ENCODE measurements at places on chromosomes 13 and 19.
A peak's percentile ranks its signal among the peaks of the same experiment; 100 is the strongest.

DNA sequence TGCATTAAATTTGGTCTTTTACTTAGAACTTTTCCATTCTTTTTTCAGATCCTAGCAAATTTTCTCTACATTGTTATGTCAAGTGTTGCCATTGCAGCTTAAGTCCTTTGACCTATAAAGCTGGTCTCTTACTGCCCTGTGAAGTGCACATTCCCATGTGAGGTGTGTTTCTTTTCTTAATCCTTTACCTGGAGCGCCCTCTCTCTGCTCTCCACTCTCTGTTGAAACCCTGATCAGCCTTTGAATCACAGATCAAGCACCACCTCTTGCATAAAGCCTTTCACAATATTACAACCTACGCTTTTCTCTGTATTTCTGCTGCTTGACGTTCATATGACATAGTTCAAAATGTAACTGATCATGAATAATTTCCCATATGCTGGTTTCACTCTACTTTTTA is 84.8 kb downstream of the PCDH17 start:
- no peak for DNase-seq

DNA sequence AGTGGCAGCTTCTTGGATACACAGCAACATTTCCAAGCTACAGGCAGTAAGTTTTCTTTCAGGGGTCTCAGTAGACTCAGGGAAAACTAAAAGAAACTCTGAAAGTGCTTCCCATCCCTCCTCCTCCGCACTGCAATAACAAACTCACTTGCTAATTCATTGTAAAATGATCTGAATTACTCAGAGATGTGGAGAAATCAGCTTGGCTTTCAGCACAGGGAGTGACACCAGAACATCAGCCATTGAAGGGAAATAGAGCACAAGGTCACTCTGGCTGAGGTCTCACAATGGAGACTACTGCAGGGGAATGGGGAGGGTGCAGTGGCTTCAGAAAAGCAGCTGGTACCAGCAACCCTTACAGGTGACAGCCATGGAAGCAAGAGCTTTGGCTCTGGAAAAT is 137.3 kb upstream of the SERP2 start:
- DNase-seq, result no peak

DNA sequence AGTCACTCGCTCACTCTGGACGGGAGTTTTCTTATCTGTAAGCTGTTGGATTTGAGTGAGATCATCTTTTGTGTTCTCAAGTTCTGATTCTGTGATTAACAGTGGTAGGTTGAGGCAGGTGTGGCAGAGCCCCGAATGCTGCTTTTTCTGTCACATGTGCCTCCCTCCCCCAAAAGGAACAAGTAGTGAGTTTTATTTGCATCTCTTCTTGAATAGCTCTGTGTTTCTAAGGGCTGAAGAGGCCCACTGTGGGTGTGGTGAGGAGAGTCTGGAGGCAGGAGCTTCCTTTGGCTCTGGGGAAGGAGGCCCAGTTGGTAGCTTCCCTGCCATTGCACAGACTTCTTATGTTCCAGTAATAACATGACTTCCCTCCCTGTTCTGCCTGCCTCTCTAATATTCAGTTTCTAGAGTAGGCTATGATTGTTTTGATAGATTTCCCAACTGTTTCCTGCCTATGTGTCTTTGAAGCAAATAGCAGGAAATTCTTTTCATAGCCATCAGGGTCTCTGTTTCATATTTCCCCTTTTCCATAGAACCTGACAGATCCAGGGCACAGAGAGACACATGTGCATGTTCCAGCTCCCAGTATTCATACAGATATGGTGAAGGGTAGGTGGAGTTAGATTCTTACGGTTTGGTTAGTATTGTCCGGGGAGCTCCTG is 23.9 kb upstream of the CXCL17 start:
- no peak for DNase-seq

GRCh38 chr13:111611651-111612050 is 291.2 kb downstream of the TEX29 start:
- no peak for DNase-seq

DNA sequence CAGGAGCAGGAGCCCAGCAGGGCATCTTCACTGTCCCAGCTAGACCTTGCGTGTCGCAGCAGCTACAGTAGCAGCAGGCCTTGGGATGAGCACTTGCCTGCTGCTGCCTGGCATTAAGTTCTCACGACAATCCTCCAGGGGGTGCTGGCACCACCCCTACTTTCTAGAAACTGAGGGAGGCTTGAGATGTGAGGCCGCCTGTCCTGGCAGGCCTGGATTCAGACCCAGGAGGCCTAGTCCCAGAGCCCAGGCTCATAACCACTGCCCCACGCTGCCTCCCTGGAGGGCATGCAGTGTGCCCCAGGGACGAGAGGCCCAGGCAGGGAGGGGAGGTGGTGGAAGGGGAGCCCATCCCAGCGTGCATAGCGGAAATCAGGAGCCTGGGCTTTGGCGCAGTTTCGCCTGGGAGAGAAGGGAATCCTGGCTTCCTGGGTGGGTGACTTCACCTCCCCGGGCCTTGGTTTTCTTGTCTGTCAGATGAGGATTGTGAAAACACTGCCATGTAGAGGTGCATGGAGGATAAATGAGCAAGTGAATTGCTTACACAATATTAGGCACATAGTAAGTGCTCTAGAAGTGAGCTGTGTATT is 26.1 kb downstream of the PPP5C start:
- no peak for DNase-seq

DNA sequence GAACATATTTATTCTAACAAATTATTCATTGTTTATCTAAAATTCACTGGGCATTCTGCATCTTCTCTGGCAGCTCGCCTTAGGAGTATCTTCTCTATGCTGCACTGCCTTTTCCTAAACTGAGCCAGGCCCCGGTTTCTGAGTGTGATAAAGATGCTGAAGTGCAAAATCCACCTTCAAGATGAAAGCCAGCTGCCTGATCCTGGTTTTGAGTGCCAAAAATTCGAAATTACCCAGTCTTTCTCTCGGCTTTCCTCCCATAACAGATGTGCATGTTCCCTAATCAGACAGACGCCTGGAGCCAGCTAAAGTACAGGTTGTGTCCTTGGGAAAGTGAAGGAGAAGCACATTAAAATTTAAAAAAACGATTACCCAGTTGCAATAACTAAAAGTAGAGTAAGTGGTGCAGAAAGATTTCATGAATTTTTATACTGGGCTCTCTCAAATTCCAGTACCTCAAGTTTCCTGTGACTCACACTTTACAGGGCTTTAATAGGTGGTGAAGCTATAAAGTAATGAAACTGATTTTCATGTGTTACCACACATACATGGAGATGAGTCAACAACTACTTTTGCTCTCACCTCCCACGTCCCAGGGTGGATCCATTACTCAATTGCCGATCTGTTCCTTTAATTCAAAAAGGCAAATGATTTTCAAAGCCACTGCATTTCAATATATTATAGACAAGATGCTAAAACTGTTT is 65.0 kb upstream of the GTF2F2 start:
- DNase-seq, result no peak

GRCh38 chr13:71797517-71797916 is 69.5 kb downstream of the DACH1 start:
- DNase-seq, result no peak

DNA sequence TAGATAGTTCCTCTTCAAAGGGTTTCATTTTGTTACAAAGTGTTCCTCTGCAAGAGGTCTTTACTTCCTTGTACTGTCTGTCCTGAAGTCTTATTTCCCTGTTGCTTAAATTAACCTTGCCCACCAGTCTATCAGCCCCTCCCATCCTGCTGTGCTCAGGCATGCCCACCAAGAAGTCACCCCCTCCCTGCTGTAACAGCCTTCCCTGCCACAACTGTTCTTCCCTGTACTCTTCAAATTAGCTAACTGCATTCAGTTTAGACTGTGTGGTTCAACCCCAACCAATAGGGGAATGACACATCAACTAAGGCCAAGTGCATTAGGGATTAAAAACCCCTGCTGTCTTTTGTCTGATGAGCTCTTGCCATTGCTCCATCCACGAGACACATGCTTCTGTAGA is 34.4 kb upstream of the ZNF562 start:
- DNase-seq, result no peak

GRCh38 chr13:98386637-98387036 is 190.3 kb downstream of the STK24 start:
- no peak for DNase-seq

- no peak for DNase-seq
Observed at GRCh38 chr19:28468701-28469459, 744.1 kb downstream of the UQCRFS1 start.

GRCh38 chr13:21686751-21687391 is 16.0 kb downstream of the FGF9 start:
- DNase-seq, result no peak

DNA sequence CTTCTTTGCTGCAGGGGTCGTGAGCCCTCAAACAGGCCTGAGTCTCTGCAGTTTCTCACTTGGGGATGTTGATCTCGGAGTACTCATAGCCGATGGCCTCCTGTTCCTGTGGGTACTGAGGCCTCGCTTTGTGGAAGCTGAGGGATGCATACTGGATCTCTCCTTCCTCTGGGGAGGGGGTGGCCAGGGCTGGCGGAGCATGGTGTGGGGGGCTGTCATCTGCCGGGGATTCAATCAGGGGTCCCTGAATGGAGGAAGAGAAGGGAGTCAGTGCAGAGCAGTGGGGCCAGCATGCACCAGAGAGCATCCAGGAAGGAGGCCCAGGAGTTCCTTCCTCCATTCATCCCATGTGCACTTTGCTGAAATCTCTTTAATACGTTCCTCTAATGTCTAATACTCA is 10.0 kb downstream of the SIGLEC12 start:
- no peak for DNase-seq

- DNase-seq, result no peak
Observed at GRCh38 chr19:1829958-1830357, 17.9 kb upstream of the ATP8B3 start.

DNA sequence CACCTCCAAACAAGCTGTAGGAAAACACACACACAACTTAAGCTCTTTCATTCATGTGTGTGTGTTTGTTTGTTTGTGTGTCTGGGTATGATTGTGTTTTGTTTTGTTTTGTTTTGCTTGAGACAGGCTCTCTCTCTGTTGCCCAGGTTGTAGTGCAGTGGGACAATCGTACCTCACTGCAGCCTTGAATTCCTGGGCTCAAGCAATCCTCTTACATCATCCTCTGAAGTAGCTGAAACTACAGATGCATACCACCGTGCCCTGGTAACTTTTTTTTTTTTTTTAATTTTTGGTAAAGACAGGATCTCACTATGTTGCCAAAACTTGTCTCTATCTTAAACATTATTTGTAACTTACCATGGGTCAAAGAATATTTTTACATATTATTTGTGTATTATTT is 431.7 kb downstream of the SLITRK1 start:
- DNase-seq, result no peak

GRCh38 chr13:32850316-32851052 is 165.7 kb upstream of the KL start:
- DNase-seq, result no peak

DNA sequence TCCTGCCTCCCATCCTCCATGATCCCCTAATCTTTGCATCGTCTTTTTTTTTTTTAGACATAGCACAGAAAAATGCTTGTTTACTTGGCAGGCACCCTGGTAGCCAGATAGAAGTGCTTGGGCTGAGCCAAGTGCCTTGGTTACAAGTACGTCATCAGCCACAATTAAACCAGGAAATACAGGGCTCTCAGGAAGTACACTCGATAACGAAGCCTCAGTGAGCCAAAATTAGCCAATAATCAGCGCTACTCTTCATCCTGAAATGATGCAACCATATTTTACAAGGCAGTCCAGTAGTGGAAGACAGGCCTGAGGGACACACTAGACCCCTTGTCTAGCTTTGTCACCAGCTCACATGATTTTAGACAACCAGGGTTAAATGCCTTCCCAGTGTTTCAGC is 194.0 kb upstream of the NBEA start:
- DNase-seq, result no peak

GRCh38 chr13:76848596-76848995 is 37.6 kb downstream of the KCTD12 start:
- DNase-seq, result no peak

DNA sequence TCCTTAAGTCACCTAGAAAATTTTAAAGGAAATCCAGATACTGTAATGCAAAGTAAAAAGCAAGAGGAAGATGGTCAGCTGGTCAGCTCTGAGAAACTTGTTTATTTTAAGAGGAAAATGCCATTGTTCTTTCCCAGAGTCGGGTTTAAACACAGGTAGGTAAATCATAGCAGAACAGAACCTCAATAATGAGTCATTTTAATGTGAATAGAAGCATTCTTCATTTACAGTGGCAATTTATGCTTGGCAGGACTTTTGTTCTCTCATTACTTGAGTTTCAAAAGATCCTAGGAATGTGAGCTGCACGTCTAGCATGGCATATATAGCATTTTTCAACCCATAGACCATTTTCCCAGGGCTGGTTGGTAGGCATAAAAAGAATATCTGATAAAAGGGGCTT is 132.3 kb downstream of the LIG4 start:
- DNase-seq, result no peak

DNA sequence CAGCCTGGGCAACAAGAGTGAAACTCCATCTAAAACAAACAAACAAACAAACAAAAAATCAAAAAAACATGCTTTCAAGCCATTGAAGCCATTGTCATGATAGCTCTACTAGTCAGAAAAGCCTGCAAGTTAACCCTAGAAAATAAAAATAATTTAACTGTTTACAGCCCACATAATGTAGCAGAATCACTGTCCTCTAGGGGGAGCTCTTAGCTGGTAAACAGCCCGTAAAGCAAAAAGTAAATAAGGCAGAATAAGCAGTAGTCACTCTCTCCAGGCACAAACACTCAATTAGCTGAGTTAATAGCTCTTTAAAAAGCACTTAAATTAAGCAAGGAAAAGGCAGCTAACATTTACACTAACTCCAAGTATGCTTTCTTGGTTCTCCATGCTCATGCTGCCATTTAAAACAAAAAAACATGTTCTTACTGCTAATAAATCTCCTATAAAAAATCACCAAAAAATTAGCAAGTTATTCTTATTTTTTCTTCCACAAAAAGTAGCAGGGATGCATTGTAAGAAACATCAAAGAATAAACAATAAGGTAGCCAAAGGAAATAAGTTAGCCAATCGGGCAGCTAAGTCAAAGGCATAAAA is 11.3 kb downstream of the LILRB4 start:
- peak; percentile 4 for DNase-seq

DNA sequence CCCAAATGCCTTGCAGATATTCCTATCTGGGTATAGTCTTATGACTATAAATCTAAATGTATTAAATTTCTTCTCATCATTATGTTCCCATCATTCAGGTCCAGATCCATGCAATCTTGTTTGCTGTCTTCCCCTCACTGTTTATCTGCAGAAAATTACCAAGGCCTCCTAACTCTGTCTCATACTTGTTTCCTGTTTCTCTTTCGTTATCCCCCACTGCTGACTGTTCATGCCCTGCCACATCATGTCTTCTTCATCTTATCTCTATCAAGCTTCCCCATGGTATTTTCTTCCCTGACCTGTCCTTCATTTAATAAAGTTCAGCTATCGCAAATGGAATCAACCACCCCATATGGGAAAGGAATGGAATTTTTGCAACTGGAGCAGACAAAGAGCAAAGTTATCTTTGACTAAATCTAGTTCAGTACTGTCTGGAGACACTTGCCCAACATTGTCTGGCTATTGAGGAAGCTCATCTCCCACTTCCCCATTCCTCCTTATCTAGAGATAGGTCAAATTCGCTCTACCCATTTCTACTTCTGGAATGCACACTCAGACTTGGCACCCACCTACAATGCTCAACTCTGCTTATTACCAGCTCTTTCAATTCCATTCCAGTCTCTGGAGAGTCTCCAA is 1358.1 kb downstream of the EFNB2 start:
- DNase-seq, result no peak

GRCh38 chr19:46730187-46730586 is 13.3 kb upstream of the PRKD2 start:
- DNase-seq, result no peak
